ENCODE measurements at places on chromosomes 2 and 18.

DNA sequence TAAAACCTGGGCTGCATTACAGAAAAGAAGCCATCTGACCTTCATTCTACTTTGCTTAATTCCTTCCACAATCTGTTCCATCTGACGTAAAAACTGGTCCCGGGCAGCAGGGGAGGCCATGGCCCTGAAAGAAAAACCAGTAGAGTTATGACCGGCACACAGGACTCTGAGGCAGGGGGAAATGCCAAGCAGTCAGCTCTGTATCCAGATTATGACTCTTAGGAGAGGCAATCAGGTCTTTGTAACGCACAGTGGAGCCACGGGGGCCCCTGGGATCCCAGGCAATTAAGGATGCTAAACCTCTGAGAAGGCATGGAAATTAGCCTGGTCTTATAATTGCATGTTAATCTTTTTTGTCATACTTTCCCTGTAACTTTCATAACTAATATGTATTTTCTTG, 78.4 kb downstream of the CCDC93 start:
- DNase-seq = no peak

GRCh38 chr2:154452906-154453493, 245.5 kb upstream of the KCNJ3 start:
- DNase-seq = no peak

DNA sequence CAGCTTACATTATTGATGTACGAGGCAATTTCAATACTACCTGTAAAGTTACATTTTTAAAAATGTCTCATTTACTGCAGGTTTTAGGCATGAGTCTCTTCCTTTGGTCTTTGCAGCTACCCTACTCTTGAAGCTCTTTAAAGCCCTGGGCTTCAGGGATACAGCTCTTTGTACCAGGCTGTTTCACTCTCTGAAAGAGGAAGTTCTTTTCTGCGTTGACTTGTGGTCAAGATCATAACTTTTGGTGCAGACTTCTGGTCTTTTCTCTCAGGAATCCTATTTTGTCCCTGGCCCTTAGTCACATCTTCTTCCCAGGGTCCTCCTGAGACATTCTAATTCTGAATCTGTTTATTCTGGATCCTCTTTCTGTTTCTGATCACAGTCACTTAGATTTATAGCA, 16.6 kb upstream of the HRH4 start:
- DNase-seq = no peak

GRCh38 chr2:119821266-119821665, 61.5 kb downstream of the PTPN4 start:
- DNase-seq = no peak

DNA sequence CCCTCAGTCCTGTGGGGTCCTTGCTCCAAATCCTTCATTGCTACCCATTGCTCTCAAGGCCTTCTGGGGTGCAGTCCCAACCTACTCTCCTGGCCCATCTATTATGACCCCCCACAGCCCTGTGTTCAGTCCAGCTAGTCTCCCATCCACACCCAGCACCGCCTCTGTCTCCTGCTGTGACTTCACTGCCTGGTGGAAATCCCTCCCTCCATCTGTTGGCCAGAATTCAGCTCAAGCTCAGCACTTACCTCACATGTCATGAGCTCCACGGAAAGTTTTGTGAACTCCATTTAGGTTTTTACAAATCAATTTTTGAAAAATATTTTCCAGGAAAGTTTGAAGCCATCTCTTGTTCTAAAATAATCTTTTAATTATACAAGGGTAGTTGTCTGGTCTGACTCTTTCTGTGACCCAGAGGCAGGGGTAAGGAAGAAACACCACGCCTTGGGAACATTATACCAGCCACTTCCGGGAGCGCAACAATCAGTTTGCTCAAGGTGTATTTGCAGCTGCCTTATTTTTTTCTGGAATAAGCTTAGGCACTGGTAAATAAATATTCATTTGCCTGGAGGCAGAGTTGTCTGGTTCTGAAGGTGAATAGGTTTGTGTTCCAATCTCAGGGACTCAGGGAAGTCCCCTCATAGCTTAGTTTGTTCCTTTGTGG, 110.8 kb downstream of the VIT start:
- DNase-seq = no peak

GRCh38 chr18:6778459-6779247, 49.1 kb downstream of the ARHGAP28 start:
- DNase-seq = no peak

GRCh38 chr2:153963256-153963655, 91.5 kb downstream of the GALNT13 start:
- DNase-seq = no peak

DNA sequence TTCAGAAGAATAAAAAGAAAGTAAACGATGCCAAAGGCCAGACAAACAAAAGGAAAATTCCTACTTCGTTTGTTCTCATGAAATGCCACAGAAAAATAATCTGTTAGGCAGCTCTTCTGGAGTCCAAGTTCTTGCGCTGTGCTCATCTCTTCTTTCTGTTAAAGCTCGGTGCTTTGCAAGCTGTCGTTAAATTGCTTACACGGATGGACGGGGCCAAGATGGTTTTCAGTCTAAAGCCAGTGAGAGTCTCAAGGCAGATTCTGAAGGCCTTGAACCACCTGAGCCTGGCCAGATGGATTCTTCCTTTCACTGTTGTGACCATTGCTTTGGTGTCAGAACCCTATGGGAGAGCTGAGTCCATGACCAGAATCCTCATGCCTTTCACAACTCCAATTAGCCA, 97.6 kb upstream of the RMDN2 start:
- no peak for DNase-seq

DNA sequence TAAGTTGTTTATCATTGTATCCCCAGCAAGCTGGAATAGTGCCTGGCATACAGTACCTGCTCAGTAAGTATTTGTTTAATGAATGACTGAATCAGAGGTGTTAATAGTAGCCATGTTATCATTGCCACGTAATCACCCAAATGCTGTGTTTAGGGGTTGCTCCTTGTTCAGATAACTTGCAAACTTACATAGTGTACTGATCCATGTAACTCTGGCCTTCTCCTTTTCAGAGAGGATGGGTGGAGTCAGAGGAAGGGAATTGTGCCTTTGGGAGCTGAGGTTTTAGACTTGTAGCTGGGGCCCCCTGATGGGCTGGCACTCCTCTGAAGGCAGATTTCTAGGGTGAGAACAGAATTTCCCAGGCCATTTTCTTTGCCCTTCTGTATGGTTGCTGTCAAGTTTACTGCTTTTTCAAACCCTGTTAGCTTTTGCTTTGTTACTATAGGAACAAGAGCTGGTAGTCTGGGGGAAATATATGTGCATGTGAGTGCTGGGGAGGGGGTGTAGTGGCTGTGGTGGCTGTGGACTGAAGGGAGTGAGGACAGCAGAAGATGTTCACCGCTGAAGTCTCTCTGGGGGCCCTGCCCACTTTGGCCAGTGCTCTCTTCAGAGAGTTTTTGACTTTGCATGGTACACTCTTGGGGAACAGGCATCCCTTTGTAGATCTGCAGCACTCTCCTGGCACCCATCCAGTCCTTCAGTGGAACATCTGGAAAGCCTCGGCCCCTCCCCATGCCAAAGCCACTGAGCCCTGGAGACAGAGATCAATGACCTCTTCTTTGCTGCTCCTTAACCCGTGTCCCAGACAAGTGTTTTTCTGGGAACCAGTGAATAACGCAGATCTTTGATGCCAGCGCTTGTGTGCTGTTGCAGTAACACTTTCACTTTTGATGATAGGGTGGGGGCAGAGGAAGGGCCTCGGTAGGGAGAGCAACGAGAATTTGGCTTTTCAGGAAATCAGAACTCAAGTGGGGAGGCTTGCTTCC, 209.0 kb downstream of the PRKCE start:
- peak; percentile 25 for DNase-seq

GRCh38 chr18:45110577-45111501, 430.2 kb downstream of the SETBP1 start:
- no peak for DNase-seq

GRCh38 chr18:46046688-46047087, 25.4 kb downstream of the PSTPIP2 start:
- DNase-seq = no peak

- DNase-seq = peak; percentile 52
Observed at GRCh38 chr2:17476064-17476463, 42.2 kb downstream of the RAD51AP2 start.

- no peak for DNase-seq
Observed at GRCh38 chr2:100039291-100039980, 103.0 kb downstream of the AFF3 start.

DNA sequence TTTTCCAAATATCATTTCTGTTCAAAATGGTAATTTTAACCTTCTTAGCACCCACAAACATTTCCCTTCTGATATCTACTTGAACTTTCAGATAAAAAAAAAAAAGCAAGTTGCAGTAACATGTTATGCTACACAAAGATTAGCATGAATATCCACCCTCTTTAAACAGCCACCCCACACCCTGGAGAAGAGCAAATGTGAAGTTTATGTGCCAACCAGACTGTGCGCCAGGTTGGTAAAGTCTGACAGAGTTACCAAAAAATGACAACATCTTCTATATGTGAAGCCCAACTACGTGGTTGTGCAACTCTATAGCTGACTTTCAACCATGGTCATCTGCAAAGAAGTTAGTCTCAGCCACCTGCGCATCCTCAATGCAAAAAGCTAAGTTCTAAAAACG, 62.6 kb downstream of the BCL11A start:
- no peak for DNase-seq

GRCh38 chr18:41484069-41484468, 471.0 kb upstream of the PIK3C3 start:
- no peak for DNase-seq

- no peak for DNase-seq
Observed at GRCh38 chr2:181861379-181861778, 30.2 kb upstream of the ITPRID2 start.

Data from mammary epithelial cell (primary cell).